ENCODE measurements at places on chromosomes 7 and 10.

GRCh38 chr10:90130321-90131086 lies 429.1 kb downstream of the KIF20B start:
- DNase-seq: no peak

GRCh38 chr10:70476249-70477035 lies 2.1 kb upstream of the PALD1 start:
- no peak for DNase-seq

DNA sequence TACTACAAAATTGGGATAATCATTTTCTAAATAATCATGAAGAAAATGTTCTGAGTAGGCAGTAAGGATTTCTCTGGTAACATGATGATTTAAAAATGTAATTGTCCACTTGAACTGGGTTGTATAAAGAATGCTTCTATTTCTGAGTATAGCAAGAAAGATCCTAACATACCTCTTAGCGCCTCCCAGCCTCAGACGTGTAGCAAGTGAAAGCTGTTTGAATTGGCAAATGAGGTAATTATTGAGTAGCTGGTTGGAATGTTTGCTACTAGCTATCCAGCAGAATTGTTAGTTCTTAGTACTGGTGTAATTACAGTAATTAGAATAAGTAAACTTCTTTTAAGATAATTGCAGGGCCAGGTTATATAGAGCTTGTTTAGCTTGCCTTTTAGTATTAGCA lies 47.9 kb downstream of the SEPTIN7 start:
- no peak for DNase-seq

GRCh38 chr7:22433710-22434460 lies 66.1 kb downstream of the STEAP1B start:
- DNase-seq: no peak

- no peak for DNase-seq
Observed at GRCh38 chr7:133102276-133103060, 20.6 kb upstream of the CHCHD3 start.

- DNase-seq: no peak
Observed at GRCh38 chr10:116110736-116111135, 162.3 kb downstream of the GFRA1 start.

GRCh38 chr10:93386631-93387369 lies 95.3 kb downstream of the MYOF start:
- DNase-seq: no peak

- DNase-seq: peak; percentile 26
Observed at GRCh38 chr7:28096713-28097112, 83.9 kb downstream of the JAZF1 start.

DNA sequence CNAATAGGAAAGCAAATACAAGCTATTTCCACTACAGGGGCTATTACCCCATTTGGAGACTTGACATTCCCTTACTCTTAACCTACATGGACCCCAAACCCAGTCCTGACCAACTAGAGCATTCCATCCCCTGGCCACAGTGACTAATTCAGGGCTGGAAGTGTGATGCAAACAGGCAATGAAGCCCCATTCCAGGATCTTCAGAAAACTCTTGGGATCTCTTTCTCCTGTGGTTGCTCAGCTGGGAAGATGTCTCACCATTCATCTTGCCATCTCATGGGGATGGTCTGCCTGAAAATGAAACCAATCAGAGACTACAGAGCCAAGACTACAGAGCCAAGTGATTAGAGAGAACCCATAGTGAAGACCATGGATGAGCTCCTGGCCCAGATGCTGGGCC lies 206.2 kb downstream of the ZNF365 start:
- DNase-seq: no peak

GRCh38 chr10:126549344-126549743 lies 121.1 kb downstream of the C10orf90 start:
- DNase-seq: no peak

DNA sequence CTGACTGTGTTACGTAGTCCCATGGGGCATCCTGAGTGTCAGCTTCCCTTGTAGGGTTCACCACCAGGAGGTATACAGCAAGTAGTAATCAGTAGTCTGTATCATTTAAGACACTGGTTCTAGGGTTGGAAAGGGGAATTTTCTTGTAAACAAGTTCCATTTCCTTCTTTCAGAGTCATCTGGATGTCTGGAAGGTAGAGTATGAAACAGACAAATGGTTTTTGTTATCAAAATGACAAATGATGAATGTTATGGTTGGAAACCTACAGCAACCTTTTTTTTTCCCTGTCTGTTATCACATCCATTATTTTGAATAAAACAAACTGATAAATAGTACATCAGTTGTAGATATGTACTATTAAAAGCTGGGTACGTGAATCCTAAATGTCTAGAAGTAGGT lies 19.1 kb downstream of the SEMA3A start:
- no peak for DNase-seq

- no peak for DNase-seq
Observed at GRCh38 chr7:130875901-130876300, 141.9 kb upstream of the KLF14 start.

DNA sequence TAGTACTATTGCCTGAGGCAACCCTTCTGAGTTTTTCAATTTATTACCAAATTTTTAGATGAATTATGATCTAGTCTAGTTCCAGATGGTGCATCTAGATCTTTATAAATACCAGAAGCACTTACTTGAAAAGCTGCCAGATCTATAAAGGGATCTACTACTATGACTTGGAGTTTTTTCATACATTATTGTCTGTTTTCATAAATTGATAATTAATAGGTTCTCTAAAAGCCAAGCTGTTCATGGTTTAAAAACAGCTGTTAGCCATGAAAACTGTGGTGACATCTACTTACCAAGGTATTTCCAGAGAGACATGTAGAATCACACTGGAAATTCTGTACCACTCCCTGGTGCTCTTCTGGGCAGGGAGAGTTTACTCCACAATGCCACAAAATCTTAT lies 786.5 kb upstream of the C7orf33 start:
- no peak for DNase-seq

- no peak for DNase-seq
Observed at GRCh38 chr7:16416289-16417282, 4.8 kb downstream of the CRPPA start.

DNA sequence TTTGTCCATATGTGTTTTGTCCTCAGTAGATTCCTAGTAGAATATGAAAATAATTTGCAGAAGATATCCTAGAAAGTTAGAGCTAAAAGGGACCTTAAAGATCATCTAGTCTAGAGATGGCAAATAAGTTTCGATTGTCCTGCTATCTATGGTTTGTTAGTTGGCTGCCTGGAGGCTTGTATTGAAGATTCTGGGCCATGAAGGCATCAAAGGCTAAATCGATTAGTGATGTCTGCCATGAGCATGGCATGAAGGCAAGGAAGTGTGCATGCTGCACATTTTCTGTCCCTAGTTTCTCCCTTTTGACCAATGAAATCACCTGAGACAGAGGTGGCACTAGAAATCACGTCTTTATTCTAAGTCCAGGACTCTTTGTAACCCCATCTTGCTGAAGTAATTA lies 553.8 kb upstream of the GALNT17 start:
- DNase-seq: no peak

- no peak for DNase-seq
Observed at GRCh38 chr7:4024133-4024532, 658.0 kb upstream of the FOXK1 start.

DNA sequence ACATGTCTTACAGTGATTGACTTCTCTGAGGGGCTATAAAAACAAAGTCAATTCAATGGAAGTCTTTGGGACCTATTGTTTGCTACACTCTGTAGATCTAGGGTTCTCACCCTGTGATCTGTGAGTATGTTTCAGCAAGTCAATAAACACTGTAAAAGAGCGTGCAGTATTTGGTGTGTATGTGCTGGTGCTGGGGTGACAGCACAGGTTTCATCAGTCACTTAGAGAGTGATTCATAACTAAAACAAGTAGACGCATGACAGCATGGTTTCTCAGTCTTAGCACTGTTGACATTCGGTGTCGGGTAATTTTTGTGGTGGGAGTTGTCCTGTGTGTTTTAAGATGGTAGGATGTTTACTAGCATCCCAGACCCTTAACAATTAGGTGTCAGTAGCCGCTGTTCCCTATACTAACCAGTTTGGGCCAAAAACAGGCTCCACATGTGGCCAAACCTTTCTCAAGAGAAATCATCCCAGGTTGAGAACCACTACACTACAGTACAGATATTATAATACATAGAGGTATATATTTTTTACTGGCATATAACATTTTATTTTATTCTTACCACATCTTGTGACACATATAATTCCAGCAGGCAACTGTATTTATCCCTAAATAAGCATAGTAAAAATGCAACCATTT lies 411.8 kb downstream of the ARL4A start:
- no peak for DNase-seq

DNA sequence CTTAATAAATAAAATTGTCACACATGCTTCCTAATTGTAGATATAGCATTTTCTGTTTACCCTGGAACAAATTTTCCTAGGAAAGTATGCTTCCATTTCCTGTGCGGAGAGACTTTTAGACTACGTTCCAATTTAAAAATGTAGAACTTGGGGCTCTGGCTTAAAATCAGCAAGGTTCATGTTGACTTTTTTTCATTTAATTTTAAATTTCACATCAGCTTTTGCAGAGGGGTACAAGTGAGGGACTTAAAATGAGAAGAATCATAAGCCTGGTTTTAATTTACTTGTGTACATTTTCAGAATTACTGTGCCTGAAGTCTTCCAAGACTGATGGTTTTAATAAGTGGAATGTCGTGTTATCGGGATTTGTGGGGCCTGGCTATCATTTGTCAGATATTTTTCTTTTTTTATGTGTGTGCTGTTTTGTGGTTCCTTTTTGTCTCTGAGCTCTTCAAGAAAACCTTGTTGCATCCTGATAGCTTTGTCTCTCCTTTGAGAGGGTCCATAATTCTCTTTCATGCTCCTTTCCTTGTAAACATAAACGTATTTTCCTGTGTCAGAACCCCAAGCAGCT lies 8.8 kb upstream of the ATRNL1 start:
- DNase-seq: no peak

DNA sequence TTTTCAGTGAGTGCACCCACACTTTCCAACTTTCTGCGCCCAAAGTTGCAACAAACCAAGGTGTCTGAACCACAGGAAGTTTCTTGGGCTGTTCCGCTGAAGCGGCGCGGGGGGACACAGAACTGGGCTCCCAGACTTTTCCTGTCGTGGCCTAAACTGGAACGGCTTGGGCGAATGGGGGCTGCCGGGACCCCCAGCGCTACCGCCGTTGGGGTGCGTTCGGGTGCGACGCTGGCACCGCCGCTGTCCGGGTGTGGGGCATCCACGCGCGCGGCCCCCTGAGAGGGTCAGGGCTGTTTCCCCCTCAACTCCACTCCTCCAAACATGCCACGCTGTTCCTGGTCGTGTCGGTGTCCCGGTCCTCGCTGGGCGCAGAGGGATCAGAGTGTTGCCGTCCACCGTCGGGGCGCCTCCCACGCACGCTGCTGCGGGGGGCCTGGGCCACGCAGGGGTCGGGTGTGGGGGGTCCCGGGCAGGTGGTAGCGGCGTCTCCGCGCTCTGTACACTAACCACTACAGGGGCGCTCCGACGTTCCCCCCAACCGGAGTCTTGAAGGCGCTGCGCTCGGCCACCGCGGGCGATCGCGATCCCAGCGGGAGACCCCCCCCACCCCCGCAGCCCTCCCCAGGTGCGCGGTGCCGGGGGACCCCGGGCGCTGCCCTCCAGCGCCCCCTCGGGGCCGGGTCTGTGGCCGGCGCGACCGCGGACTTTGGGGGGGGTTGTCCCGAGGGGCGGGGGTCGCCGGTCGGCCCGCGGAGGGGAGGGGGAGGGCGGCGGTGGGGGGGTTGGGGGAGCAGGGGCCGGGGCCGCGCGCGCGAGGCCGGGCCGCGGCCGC lies 2.2 kb upstream of the CUX1 start:
- DNase-seq: peak; percentile 44

DNA sequence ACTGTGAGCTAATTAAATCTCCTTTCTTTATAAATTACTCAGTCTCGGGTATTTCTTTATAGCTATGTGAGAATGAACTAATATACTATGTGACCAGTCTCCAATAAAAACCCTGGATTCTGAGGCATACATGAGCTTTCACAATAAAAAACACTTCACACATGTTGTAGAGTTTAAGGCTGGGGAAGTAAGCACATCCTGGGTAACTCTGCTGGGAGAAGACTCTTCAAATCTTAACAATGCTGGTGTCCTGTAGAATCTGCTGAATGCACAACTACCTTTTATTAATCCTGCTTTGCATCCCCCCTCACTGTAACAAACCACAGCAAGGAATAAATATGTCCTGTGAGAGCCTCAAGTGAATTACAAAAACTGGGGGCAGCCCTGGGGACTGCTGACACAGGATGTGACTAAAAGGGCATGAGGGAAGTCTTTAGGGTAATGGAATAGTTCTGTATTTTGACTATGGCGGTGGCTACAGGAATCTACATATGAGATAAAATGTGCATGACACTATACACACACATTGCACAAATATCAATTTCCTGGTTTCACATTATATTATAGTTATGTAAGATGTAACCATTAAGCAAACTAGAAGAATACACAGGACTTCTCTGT lies 45.1 kb upstream of the KCTD7 start:
- no peak for DNase-seq

All from effector CD4-positive, alpha-beta T cell (primary cell).